ENCODE measurements at places on chromosomes 1 and 21. TPM values are rescaled to one million over a fixed set of nuclear protein-coding genes. Genes with fewer than 3 reads are reported as not detected.

The MX2 gene
- total RNA-seq, result 59.1 TPM

The MTARC2 gene
- not detected for total RNA-seq

GRCh38 chr21:28427394-28428022 is 565.2 kb downstream of the LTN1 start:
- ATAC-seq, result no peak

GRCh38 chr1:227268943-227269342 is 49.3 kb downstream of the CDC42BPA start:
- ATAC-seq, result no peak

DNA sequence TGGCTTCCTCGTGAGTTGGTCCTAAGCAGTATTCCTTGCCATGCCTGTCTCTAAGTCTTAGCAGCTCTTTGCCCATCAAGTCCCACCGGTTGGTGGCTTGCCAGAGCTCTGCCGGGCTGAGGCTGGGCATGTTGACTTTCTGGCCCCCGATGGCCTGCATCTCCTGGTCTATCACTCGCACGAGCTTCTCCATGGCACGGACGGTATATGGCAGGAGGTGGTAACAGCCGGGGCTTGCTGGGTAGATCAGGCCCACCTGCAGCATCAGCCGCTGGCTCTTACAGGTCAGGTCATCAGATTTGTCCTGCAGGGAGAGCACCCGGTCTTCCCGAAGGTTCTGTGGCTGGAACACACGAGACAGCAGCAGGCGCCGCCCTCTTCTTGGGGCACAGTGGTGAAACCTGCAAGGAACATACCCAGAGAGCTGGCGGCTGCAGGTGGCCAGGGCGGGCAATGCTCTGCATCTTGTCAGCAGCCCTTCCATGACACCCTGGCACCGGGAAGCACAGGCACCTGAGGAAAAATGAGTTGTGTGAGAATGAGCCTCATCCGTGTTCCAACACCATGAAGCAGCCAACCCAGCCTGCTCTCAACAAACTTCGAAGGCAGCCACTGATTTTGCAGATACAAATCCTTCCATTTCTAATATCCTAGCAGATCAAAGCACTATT is 5.5 kb downstream of the PARS2 start:
- no peak for ATAC-seq

- no peak for ATAC-seq
These were observed 91.0 kb downstream of the KCNT2 start for GRCh38 chr1:196517193-196517592.

The MYOM3 gene
- not detected for total RNA-seq

The CRNN gene
- not detected for total RNA-seq

The WNT2B gene
- total RNA-seq, result 0.32 TPM

The RNF223 gene
- total RNA-seq, result not detected

DNA sequence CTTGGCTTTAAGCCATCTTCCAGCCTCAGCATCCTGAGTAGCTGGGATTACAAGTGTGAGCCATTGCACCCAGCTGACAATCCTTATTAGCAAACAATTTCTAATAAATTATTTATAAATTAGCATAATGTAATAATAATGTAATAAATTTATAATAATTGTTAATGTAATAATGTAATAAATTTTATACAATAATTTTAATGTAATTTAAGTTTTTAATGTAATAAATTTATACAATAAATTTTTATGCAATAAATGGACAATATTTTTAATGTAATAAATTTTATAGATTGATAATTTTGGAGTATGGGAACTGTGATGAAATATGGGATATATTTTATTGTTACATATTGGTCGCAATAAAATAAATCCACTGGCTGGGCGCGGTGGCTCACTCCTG is 1457.5 kb downstream of the KCNT2 start:
- no peak for ATAC-seq

- ATAC-seq, result no peak
These were observed 1569.0 kb upstream of the B3GALT2 start for GRCh38 chr1:194755241-194755994.

- peak; percentile 65 for ATAC-seq
These were observed 5.5 kb upstream of the PLEKHM2 start for GRCh38 chr1:15678578-15678977.
